ENCODE measurements at places on chromosomes 1 and 21.

- peak; percentile 80 for DNase-seq
Measured at GRCh38 chr1:248805876-248806275, 19.8 kb downstream of the SH3BP5L start.

- no peak for DNase-seq
Measured at GRCh38 chr1:58249388-58249736, 297.2 kb downstream of the OMA1 start.

DNA sequence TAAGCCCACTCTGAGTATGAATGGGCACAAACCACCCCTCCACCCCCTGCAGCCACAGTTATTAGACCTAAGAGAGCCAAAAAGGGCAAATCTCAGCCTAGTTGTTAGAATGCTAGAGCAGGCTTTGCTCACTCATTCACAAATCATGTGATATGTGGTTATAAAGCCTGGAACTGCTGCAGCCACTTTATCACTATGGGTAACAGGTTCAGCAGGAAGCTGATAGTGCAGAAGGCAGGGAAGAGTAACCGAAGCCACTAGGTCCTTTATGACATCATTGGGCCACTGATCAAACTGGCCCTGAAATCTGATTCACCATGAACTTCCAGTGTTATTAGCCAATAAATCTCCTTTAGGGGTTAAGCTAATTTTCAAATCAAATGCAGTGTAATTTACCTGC lies 134.7 kb downstream of the GRIK1 start:
- DNase-seq: no peak

DNA sequence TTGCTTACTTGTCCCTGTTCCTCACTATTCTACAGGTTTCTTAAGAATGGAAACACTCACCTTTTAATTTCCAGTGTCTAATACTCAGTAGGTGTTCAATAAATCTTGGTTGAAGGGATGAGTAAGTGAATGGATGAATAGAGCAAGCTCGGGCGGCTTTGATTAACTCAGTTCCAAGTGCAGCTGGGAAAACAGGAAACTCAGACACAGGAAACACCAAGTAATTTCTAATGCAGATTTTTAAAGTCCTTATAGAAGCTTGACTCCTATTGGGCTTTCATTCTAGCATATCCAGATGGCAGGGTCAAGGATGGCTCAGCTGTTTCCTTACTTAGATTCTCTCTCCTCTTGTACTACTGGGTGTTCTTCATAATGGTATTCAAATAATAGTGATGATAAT lies 14.0 kb downstream of the CAMK1G start:
- no peak for DNase-seq

- DNase-seq: no peak
Measured at GRCh38 chr1:208857465-208857864, 613.3 kb upstream of the PLXNA2 start.

DNA sequence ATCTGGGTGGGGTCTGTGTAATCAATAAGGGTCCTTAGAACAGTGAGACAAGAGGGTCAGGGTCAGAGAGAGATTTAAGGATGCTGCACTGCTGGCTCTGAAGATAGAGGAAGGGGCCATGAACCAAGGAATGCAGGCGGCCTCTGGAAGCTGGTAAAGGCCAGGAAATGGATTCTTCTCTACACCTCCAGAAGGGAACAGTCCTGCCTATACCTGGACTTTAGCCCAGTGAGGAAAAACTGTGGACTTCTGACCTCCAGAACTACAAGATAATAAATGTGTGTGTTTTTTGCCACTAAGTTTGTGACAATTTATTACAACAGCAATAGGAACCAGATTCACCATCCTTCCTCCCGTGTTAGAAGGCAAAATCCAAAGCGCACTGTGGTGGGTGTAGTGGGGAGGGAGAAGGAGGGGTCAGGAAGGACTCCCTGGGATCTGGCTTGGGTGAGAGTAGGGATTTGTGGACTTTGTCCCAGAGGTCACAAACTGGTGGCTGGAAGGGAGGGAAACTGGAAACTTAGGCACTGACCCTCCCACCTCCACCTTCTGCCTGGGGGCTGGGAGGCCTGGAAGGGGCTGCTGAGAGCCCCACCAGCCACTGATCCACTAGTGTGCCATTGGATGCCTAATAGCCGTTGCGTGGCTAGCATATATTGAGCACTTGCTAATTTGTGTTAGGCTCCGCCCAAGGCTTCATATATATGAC lies 5.4 kb upstream of the CELA2A start:
- no peak for DNase-seq

DNA sequence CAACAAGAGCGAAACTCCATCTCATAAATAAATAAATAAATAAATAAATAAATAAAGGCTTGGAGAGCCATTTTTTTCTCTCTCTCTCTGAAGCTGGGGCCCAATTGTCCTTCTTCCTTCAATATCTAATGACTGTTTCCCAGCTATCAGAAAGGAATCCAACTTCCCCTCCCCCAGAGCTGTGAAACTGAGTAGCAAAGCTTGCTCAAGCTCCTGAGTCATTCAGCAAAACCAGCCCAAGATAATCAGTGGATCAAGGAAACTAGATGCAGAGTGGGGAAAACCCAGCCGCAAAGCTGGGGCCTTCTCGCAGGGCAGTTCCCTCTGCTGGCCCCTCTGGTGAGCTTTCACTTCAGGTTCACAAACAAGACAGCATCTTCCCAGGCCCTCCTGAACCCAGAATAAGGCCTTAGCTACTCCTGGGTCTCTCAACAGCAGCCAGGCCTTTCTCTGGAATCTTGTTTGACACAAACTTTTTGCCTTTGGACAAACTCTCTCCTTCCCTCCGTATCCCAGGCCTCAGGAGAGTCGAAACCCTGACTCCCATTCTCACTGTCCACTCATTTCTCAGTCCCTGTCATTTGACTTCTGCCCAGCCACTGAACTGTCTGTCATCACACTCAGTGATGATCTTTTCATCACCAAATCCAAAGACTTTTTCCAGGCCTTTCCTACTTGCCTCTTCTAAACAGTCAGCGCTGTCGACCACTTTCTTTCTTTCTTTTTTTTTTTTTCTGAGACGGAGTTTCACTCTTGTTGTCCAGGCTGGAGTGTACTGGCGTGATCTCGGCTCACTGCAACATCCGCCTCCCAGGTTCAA lies 18.0 kb upstream of the PTP4A2 start:
- DNase-seq: peak; percentile 87

GRCh38 chr21:41186755-41187536 lies 19.0 kb downstream of the BACE2 start:
- DNase-seq: no peak

DNA sequence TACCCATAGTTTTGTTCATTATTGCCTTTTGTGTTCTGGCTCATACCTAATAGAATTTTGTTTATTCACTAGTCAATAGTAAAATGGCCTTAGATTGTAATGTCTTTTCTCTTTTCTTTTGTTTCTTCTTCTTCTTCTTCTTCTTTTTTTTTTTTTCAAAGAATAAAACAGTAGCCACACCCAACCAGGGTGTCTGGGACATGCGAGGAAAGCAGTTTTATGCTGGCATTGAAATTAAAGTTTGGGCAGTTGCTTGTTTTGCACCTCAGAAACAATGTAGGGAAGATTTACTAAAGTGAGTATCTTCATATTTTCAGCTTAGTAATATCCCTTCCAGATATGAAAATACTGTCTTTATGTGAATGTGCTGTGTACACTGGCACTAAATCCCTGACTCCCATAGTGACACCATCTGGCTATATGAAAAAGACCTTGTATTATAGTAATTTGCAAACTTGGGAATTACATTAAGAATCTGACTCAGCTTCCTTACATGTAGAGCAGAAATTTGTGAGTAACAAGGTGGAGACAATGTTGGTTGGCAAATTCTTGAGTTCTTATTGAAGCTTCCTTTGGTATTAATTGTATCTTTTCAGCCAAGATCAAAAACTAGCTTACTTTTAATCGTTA lies 24.6 kb downstream of the AGO4 start:
- no peak for DNase-seq

DNA sequence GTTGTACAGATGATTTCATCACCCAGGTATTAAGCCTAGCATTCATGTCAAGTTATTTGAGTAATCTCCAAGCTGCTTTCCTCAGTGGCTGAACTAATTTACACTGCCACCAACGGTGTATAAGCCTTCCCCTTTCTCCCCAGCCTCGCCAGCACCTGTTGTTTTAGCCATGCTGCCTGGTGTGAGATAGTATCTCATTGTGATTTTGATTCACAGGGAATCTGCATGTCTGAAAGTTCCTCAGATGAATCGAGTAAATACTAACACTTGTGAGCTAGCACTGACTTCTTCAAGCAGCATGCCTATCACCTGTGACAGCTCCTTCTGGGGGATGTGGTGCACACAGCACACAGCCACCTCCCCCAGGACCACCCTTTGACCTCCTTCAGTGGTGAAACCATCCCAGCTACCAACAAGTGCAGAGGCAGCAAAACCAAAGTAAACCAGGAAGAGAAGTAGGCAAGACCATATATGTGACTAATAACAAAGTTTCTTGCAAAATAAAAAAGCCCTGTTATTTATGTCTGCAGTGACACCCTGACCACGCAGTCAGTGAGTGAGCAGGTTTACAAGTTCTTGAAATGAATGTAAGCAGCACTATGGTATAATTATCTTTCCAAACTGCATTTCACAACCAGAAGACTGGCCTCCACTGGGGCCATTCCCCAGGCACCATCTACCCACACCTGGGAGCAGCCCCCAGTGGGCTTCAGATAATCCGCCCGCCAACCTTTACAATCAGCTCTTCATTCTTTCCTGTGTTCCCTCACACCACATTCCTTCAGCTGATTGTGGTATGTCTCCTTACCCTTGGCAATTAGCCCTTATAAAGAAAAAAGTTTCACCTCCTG lies 173.8 kb downstream of the ETS2 start:
- DNase-seq: no peak

Data from CMK (cell line).